Bone marrow (tissue), 2 donors: ENCODE measurements at places on chromosomes 16 and 17.

- no peak for DNase-seq
Observed at GRCh38 chr17:9361188-9361955, 214.2 kb downstream of the STX8 start.

- peak; percentile 20 for DNase-seq
Observed at GRCh38 chr17:32877164-32877764, 340 bp upstream of the MYO1D start.

DNA sequence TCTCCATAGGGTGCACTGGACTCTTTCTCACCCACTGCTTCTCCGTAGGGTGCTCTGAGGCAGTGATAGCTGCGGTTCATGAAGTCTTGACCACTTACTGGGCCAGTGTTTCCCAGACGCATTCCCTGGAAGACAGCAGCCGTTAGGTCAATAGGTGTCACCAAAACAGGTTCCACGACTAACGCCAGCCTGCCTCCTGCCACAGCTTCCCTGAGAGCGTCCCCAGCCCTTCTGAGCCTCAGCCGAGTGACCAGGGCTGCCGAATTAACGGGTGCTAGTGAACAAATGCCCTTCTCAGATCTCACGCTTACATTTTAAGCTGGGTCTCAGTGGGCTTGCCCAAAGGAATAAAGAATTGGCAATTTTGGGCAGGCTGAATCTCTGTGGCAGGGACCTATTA, 188.7 kb upstream of the TNRC6C start:
- no peak for DNase-seq

GRCh38 chr17:10265100-10265810, 66.8 kb upstream of the GAS7 start:
- DNase-seq, result no peak

- no peak for DNase-seq
Observed at GRCh38 chr17:17837380-17837821, 615 bp upstream of the SREBF1 start.

- no peak for DNase-seq
Observed at GRCh38 chr17:50100921-50101345, 5.8 kb downstream of the PDK2 start.

DNA sequence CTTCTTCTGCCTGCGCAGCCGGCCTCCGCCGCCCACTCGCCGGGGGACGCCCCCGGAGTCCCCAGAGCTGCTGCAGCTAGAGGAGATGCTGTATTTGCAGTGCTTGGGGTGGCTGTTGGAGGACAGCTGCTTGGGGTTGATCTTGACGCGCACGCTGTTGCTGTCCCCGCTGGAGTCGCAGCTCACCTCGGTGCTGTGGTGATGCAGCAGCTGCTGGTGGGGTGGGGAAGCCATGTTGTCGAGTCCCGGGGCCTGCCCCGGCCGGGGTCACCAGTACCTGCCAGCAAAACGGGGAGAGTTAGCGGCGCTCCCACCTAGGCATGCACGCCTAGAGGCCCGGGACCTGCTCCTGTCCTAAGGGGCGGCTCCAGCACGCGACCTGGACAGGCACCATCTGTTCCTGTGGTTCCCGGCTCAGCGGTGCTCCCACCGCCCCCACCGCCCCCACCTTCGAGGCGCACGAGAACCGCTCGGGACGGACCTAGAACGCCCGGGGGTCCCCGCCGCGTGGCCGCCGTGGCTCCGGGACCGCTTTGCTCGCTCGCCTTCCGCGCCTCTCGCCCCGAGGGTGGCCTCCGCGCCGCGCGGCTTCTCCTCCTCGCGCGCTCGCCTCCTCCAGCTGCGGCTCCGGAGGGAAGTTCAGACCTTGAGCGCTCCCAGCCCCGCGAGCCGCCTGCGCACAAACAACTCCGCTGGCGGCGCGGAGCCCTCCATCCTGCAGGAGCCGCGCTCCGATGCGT, 863 bp downstream of the ADCY9 start:
- DNase-seq, result peak; percentile 31

- no peak for DNase-seq
Observed at GRCh38 chr16:66800856-66801255, 528 bp downstream of the TERB1 start.

DNA sequence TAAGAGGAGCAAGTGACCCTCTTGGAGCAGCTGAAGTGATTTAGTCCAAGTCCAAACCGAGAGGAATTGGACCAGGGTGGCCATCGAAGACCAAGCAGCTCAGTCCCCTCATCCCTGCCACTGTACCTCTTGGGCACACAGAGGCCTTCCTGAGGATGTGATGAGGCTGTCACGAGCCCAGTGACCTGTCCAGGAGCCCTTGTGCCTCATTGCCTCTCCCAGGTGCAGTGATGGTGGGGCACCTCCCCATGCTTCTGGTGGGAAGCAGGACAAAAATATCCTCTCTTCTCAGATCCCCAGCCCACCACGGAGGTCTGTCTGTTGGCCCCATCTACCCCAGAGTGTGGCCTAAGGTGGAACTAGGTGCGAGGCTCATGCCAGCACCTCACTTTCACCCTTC, 2.7 kb upstream of the CD300LG start:
- no peak for DNase-seq

DNA sequence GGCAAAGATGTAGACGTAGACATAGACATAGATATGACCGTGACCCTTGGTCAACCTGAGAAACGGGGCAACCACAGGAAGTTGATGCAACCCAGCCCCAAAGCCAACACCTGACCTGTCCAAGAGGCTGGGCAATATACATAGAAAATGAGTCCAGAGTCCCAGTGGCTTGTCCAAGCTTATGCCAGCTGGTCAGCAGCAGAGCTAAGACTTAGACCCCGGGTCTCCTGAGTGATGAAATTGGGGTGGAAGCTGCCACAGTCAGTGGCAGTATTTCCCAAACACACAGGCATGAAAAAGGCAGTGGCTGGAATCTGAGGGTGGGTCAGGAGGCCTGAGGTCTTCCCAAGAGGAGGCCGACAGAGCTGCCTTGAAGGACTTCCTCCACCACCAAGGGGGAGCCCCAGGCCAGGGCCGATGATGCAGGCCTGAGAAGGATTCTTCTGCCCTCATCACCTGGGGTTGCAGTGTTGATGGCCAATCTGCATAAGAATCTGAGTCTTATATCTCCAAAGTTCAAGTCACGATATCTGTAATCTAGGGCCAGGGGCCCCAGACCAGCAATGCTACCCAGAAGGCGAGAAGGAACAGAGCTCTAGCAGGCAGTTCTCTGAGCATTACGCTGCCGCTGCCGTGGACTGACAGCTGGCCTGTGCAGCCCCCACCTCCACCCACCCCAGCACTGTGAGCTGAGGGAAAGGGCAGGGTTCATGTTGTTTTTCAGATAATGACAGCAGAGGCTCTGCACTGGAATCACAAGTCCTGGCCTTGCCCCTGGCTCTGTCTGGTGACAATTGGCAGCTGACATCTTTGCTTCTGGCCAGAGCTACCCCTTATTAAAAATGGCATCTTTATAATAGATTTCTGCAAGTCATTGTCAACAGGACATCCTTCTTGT, 72.7 kb downstream of the GNAO1 start:
- no peak for DNase-seq

- DNase-seq, result peak; percentile 7
Observed at GRCh38 chr17:44389723-44390202, 314 bp upstream of the ITGA2B start.

- no peak for DNase-seq
Observed at GRCh38 chr17:20944014-20944865, 98.6 kb downstream of the USP22 start.

- DNase-seq, result no peak
Observed at GRCh38 chr16:28167730-28168129, 44.0 kb downstream of the XPO6 start.

GRCh38 chr17:48841395-48841831, 10.6 kb downstream of the CALCOCO2 start:
- no peak for DNase-seq

DNA sequence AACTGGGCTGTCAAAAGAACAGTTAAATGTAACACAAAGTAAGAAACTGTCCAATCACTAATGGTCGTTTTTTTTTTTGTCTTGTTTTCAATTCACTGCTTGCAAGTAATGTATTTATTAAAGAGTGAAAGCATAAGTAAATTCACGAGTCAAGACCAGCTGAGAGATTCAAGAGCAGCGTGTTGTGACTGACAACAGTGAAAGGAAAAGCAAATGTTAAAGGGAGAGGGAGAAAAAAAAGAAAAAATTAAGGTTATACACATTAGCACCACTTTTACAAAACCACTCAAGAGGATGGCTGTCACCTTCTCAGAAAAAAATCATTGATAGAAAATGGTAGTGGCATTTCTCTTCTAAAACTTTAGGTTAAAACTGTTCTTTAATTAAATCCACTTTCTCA, 36.1 kb downstream of the GPATCH8 start:
- no peak for DNase-seq

DNA sequence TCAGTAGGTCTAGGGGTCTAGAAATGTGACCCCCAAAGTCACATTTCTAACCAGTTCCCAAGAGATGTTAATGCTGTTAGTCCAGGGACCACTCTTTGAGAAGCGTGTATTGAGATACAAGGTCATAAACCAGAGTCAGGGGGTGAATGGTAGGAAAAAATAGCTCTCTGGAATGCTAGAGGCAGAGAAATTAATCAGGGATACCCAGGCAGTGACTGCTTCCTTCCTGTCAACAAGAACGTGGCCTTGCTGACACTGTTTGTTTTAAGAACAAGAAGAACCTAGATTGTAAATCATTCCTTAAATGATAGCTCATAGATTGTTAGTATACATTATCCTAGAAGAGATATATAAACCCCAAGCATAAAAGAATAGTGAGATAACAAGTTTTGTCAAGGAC, 43.8 kb downstream of the PITPNM3 start:
- DNase-seq, result no peak

DNA sequence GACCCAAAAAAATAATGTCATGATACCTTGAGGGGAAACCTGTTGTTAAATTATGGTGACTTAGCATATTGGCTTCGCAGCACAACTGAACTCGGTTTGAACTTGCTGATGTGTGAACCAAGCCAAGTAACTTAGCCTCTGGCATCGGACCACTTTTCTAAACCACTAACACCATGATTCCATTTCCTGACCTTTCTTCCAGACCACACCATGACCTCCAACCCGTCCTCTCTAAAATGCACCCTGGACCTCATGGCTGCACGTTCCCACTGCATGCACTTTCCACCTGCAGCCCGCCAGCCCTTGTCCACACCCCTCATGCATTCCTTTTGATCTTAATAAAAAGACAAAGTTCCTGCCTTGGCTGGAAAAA, 29.3 kb downstream of the DYNLRB2 start:
- no peak for DNase-seq

DNA sequence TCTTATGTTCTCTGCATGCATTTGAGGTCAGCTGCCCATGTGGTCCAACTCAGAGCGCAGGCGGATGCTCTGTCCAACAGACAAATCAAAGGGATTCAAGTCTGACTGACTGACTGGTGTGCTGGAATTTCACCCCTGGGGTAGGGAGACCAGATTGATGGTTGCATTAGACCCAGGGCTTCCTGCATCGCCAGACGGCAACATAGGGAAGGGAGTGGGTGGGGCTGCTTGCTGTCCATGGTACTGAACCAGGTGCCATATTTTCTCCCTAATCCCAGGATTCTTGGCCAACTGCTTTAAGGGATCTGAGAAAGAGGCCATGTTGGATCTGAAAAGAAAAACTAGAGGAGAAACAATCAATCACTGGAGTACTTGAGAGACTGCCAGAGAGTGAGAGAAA, 332.0 kb downstream of the XYLT1 start:
- DNase-seq, result no peak

- DNase-seq, result no peak
Observed at GRCh38 chr16:57871456-57871855, 69.2 kb upstream of the KIFC3 start.

GRCh38 chr16:64251742-64252141, 870.1 kb downstream of the CDH11 start:
- DNase-seq, result no peak

- no peak for DNase-seq
Observed at GRCh38 chr17:52138350-52138749, 20.2 kb downstream of the CA10 start.

GRCh38 chr16:66563574-66564334, 2.5 kb upstream of the CMTM1 start:
- no peak for DNase-seq

- DNase-seq, result no peak
Observed at GRCh38 chr16:1770328-1771187, 785 bp downstream of the NME3 start.

- DNase-seq, result no peak
Observed at GRCh38 chr17:51152766-51153209, 571 bp upstream of the NME1 start.

DNA sequence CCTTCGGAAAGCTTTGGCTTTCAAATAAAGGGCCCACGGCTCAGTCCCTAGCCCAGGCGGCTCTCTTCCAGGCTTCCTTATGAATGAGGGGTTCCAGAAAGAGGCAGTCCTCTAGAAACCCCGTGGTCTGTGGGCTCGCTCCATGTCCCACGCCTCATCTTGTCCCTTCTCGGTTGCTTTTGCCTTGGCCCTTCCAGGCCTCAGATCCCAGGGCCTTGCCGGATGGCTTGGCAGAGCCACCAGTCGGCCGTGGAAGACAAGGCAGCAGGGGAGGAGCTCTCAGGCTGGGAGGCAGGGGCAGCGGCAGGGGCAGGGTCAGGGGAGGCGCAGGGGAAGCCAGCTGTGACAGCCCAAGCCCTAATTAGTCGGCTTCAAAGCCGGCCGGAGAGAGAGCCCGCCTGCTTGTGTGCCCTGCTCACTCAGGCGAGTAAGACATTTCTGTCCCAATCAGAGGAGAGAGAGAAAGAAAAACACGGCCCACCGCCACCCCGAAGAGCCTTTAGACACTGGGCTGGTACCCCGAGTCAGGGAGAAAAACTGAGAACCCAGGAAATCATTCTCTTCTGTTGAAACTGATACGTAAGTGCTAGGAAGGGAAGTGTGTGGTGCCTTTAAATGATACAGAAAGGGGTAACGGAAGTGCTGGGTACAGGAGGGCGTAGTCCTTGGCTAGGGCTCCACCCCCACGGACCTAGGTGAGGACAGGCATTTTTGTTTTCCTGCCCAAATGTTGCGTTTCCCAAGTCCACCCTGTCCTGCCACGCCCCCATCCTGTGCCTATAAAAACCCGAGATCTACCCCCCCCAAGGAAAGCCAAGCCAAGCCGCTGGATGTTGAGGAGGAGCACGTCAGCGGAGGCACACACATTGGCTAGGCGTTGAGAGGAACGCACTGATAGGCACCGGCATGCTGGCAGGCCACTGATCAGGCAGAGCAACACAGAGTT, 27.8 kb upstream of the MEIOC start:
- no peak for DNase-seq
